IMR-90 (cell line): ENCODE measurements at places on chromosomes 4 and X. TPM values are rescaled to one million over a fixed set of nuclear protein-coding genes. Genes with fewer than 3 reads are reported as not detected.

GRCh38 chr4:129852434-129852833 is 756.5 kb downstream of the C4orf33 start:
- no peak for DNase-seq

DNA sequence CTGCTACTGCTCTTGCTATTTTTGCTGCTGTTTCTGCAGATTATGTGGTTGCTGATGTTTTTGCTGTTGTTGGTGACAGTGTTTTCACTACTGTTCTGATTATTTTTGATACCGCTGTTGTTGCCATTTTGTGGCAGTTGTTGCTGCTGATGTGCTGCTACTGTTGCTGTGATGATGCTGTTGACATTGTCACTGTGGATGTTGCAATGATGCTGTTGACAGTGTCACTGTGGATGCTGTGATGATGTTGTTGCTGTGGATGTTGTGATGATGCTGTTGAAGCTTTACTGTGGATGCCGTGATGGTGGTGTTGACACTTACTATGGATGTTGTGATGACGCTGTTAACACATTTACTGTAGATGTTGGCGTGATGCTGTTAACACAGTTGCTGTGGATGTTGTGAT is 180.3 kb downstream of the EVC2 start:
- no peak for DNase-seq

DNA sequence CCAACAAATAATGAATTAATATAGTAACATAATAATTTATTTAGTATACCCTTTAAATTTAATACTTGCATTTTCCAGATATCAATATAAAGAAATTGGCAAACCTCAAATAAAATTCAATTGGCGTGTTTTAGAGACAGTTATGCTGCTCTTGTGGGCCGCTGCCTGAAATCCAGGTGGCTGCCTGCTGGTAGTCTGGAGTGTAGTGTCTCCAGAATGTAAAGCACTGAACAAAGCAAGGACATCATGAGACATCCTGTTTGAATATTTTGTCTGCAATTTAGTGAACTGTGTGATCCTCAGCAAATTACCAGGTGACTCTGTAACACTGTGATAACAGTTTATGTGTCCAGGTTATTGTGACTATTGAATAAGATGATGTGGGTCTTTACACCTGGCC is 29.9 kb downstream of the ZFP42 start:
- DNase-seq: no peak

- no peak for DNase-seq
These were observed 467.0 kb downstream of the STIM2 start for GRCh38 chr4:27327421-27328181.

- DNase-seq: peak; percentile 6
These were observed 483.7 kb upstream of the FTHL17 start for GRCh38 chrX:31555506-31555905.

DNA sequence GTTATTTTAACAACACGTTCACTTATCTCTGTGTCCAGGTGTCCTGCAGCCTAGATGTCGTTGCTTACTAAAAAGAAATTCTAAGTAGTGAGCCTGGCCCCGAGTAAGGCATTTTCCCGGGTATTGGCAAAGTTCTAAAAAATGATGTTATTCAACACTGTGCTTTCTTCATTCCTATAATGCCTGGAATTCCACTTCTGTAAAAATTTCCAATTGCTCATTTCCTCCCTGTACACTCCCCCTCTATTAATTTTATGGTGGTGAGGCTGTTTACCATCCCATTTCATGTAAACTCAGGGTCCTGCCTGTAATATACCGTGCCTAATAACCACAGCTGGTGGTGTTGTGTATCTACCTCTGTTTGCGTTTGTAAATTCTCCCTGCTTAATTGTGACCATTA is 14.2 kb downstream of the BST1 start:
- DNase-seq: peak; percentile 59

- DNase-seq: no peak
These were observed 25.7 kb upstream of the HS6ST2 start for GRCh38 chrX:132984058-132984650.

The CETN2 gene
- 15.8 and 25.8 TPM in 2 replicates for total RNA-seq

- no peak for DNase-seq
These were observed 5.0 kb downstream of the GAR1 start for GRCh38 chr4:109820563-109820962.

DNA sequence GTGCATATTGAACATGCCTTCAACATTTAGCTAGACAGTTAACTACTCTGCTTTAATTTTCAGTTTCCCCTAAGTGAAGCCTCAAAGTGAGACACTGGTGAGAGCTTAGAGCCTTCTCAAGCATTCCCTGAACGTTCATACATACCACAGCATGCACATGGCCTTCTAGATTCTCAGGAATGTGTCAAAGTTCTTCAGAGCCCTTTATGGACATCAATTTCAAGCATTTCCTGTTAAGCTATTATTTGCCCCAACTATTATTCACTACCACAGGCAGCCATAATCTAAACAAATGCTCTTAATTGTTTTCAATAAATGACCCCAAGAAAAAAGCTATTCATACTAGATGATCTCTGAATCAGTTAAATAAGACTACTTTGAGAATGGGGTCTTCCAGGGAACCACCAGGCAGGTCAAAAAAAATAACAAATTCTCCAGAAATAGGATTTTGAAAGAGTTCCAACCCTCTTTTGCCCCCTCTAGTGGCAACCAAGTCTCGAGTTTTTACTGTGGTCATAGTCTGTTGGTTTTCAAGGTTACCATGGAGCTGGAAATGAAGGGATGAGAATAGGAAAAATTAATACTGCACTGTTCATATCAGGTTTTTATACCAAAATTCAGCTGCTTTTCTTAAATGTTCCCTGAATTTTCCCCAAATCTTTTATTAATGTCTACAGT is 235.4 kb downstream of the RAB28 start:
- peak; percentile 6 for DNase-seq

DNA sequence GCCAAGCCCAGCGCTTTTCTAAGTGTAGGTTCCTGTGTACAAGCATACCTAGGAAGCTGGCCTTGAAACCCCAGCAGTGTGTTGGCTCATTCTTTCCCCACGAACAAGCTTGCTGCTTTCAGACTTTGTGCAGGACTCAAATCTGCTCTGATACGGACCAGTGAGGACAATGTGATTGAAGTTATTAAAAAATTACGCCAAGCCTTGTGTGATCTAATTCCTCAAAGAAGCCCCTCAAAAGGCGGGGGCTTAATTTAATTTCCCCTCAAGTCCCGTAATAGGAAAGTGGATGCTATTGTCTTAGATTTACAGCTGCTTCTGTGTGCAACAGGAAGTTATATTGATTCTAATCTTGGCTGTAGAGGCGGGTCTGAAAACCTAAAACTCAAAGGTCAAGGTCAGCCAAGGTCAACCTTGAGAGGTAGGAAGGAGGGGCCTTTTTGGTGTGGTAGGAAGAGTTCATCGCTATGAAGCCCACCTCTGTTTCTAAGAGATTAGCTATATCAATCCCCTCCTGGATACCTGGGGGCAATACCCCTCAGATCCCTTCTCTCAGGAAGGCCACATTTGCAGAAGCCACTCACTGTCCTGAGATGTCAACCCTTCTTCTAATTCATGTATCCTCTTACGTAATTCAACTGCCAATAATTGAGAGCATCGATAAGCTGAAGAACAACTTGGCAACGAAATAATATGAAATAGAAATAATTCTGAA is 45.1 kb downstream of the TBC1D9 start:
- no peak for DNase-seq

- DNase-seq: no peak
These were observed 2.3 kb downstream of the SLC10A6 start for GRCh38 chr4:86846921-86847320.

The MAGEC3 gene
- total RNA-seq: not detected in 2 replicates

GRCh38 chr4:6435010-6435409 is 37.4 kb downstream of the PPP2R2C start:
- DNase-seq: no peak

GRCh38 chr4:13544606-13545393 is 492 bp upstream of the NKX3-2 start:
- DNase-seq: peak; percentile 64

The ADAMTS3 gene
- 2.5 and 2.9 TPM in 2 replicates for total RNA-seq

GRCh38 chr4:152594978-152595925 is 59.4 kb upstream of the FBXW7 start:
- DNase-seq: no peak

DNA sequence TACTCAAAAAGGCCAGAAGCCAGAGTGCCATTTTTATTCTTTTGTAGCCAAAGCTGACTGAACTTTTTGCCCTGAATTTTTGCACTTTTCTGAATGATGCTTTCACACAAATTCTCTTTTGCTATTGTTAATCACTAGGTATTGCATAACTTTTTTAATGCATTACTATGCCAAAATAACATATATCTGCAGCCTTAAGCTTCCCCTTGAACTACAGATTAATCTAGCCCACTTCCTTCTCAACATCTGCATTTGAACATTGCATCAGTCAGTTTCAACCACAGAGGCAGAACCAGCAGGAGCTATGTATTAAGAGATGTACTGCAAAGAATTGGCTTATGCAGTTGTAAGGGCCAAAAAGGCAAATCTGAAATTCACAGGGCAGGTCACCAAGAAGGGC is 197.6 kb upstream of the GYPA start:
- DNase-seq: no peak

The CACNA1F gene
- total RNA-seq: not detected in 2 replicates
